EH (cell line): ENCODE measurements at places on chromosomes 1 and 21.

DNA sequence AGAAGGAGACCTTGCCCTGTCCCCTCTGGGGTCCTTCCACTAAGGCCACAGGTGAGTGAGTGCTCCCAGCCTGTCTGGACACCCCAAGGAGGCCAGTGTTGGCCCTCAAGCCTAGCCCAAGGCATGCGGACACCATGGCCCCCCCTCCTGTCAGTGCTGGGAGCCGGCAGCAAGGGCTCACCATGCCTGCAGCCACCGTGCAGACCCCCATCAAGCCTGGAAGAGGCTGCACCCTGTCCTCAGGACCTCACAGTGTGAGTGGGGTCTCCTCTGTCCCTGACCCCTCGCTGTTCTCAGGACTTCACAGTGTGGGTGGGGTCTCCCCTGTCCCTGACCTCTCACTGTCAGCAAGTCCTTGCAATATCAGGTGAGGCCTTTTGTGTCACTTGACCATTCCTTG is 33.2 kb upstream of the PRSS38 start:
- DNase-seq, result no peak

GRCh38 chr21:31347435-31348032 is 3.5 kb upstream of the TIAM1 start:
- peak; percentile 9 for DNase-seq

- no peak for DNase-seq
These were observed 60.1 kb downstream of the COL18A1 start for GRCh38 chr21:45465105-45465504.

GRCh38 chr21:41367945-41368734 is 6.3 kb downstream of the MX2 start:
- DNase-seq, result no peak
